ENCODE measurements at places on chromosomes 16 and 17.

- H3K4me1 ChIP-seq: peaks cover 27% of the 10 kb centered on the region
- H3K27me3 ChIP-seq: no peaks in the 10 kb centered on the region
- no peak for DNase-seq
- H3K27ac ChIP-seq: no peak overlapping the region
- H3K36me3 ChIP-seq: peaks cover 3% of the 10 kb centered on the region
- no peak overlapping the region for H3K4me3 ChIP-seq
Observed at GRCh38 chr17:6574687-6575595, 18.6 kb upstream of the PITPNM3 start.

DNA sequence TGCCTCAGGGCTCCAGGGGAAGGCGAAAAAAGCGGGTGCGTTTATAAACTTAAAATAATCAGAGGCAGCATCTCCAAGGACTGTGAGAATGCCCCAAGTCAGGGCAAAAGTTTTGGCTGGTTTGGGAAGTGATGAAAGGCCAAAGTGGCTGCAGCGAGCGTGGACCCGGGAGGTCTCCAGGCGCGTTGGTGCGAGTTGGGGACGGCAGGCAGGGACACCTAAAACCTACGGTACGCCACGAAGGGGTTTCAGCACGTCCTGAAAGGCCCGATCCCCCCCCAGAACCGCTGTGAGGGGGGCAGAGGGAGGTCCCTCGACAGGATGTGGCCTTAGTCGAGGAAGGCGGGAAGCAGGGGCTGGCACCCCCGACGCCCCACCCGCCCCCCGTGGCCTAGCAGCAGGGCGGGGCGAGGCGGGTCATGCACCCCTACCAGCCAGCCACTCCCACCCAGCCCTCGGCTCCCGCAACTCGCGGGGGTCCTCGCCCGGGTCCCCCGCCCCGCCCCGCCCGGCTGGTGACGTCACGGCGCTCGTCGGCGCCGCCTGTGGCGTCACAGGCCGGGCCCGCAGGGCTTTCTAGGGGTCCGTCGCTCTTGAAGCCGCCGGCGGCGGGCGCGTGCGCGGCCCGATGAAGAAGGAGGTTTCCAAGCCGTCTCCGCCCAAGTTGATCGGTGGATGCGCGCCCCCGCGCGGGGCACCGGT is at the start of gene MYCBPAP:
Gene MYCBPAP, plus strand, starts transcription at position 569 of the 702 bp plus-strand sequence. CDS start 236 bp downstream, outside the sequence.
- H3K4me1 ChIP-seq: peaks cover 56% of the 10 kb centered on the region
- peak within 1 kb of the TSS; percentile 27 for H3K4me3 ChIP-seq
- DNase-seq: no peak
- H3K27me3 ChIP-seq: no peaks in the 10 kb centered on the region

DNA sequence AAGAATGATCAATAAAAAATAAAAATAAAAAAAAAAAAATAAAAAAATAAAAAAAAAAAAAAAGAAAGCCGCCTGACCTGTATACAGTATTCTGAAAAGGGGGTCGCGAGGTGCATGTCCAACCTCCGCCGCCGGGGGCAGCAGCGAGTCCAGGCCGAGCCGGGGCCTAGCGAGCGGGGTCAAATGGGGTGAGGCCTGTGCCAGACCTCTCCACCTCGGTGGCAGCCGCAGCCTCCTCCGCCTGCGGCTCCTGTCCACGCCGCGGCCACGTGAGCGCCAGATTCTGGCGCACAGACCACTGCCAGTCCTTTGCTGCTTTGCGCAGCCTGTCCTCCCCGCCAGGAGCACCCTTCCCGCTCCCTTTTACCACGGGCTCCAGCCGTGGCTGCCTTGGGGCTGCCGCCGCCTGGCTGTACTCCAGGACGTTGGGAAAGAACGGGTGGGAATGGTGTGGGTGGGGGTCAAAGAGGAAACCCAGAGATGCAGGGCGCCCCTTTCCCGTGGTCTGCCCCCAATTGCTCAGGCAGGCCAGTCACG is 2.4 kb upstream of the BCKDK start:
- H3K36me3 ChIP-seq: peaks cover 11% of the 10 kb centered on the region
- peaks cover 5% of the 10 kb centered on the region for H3K4me1 ChIP-seq
- H3K27ac ChIP-seq: no peak overlapping the region
- no peak for DNase-seq
- no peaks in the 10 kb centered on the region for H3K27me3 ChIP-seq

DNA sequence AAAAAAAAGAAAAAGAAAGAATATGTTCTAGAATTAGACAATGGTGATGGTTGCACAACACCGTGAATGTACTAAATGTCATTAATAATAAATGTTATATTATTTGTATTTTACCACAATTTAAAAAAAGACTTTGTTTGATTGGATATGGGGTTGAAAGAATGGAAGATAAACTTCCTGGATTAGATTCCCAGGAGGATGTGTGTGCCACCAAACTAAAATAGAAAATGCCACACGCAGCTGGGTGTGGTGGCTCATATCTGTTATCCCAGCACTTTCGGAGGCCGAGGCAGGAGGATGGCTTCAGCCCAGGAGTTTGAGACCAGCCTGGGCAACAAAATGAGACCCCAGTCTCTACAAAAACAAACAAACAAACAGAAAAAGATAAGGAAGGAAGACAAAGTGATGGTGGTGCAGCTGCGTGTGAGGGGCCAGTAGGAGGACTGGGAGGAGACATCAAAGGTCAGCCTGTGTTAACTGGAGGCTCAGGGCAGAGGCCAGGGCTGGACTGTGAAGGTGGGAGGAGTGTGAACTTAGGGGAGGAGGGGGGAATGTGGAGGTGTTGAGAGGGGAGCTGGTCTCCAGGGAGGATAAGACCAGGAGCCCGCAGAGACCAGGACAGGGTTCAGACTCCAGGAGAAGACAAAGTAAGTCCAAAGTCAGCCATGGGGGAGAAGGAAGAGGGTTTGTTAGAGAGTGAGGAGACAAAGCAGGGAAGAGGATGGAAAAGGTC is 4.1 kb downstream of the PECAM1 start:
- H3K27me3 ChIP-seq: peaks cover 8% of the 10 kb centered on the region
- no peak for DNase-seq
- H3K27ac ChIP-seq: no peak overlapping the region
- H3K36me3 ChIP-seq: no peaks in the 10 kb centered on the region

- H3K36me3 ChIP-seq: no peaks in the 10 kb centered on the region
- no peaks in the 10 kb centered on the region for H3K27me3 ChIP-seq
- H3K4me3 ChIP-seq: no peak overlapping the region
- H3K4me1 ChIP-seq: no peaks in the 10 kb centered on the region
- no peak overlapping the region for H3K27ac ChIP-seq
Observed at GRCh38 chr16:85996843-85997242, 97.9 kb downstream of the IRF8 start.
